ENCODE measurements at places on chromosomes 6 and 20. TPM values are rescaled to one million over a fixed set of nuclear protein-coding genes. Genes with fewer than 3 reads are reported as not detected.

THBS2 gene
- total RNA-seq = under 0.01 TPM

HLA-DRB1 gene
- 47.1 TPM for total RNA-seq

LPIN3 gene
- total RNA-seq = 289 TPM

B3GAT2 gene
- not detected for total RNA-seq

RPRD1B gene
- total RNA-seq = 25.4 TPM

PTPRT gene
- 4.0 TPM for total RNA-seq

RIPOR2 gene
- total RNA-seq = 12.3 TPM

OPRM1 gene
- 0.45 TPM for total RNA-seq

TOX2 gene
- 7.0 TPM for total RNA-seq

SLC22A23 gene
- total RNA-seq = 241 TPM

EDN1 gene
- 95.1 TPM for total RNA-seq

DNA sequence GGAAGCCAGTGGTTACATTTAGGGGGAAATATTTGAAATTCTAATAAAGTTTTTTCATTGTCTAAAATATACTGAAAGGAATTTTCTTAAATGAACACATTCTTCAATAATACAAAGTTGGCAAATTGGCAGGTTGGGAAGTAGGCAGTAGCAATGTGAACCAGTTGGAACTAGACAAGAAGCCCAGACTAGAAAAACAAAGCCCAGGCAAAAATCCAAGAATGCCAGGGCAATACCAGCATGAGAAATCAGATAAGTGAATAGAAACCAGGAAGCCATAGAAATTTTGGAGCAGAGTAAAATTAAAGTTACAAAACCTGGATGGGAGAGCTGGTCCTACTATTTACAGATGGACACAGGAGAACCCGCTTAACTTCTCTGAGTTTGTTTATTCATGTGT, 52.2 kb downstream of the TPBG start:
- no peak for DNase-seq

- DNase-seq = no peak
Observed at GRCh38 chr6:323730-324088, 31.4 kb downstream of the DUSP22 start.

GRCh38 chr6:98469141-98469540, 365.2 kb upstream of the POU3F2 start:
- no peak for DNase-seq

DNA sequence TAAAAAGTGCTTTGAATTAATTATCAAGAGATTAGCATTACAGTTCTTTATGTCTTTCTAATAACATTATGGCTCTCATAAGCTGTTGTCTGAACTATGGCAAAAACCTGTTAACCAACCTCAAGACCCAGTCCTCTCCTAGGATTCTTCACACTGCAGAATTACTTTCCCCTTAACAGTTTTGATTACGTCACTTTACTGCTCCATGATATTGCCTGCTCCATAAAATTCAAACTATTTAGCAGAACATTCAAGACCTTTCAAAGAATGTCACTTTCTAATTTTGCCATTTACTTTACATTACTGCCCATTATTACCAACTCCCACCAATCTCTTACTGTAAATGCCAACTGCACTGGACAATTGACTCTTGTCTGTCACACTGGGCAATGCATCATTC, 843.5 kb downstream of the PHF3 start:
- DNase-seq = no peak

- DNase-seq = peak; percentile 83
Observed at GRCh38 chr6:165605901-165606739, 56.9 kb downstream of the PDE10A start.

DNA sequence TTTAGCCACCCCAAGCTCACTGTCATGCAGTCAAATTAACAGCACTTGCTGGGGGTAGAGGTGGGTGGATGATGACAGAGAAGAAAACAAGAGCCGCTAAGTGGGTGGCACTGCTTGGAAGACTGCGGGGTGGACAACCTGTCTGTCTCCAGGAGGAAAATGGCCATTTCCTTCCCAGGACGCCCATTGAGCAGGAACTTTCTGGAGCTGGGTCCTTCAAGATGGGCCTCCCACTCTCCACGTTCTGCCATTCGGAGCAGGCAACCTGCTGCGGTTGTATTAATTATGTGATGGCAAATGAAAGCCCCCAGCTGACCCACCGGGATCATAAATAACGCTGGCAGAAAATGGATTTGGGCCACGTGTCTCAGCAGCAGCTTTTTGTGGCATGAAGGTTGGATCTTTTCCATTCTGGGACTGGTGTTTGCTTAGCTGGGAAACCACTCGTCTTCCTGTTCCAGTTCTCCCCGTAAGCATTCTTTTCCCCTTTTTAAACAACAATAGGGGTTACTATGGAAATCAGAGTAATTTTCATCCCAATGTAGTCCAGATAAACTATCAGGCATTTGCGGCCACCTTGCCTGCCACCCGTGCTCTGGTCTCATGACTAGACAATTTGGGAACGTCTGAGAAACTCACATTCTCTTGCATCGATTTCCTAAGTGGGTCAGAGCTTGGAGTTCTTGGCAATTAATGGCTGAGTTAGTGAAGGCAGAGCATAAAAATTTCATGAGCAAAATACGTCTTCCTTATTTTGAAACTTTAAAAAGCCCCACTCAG, 215.5 kb downstream of the ANKRD60 start:
- no peak for DNase-seq

DNA sequence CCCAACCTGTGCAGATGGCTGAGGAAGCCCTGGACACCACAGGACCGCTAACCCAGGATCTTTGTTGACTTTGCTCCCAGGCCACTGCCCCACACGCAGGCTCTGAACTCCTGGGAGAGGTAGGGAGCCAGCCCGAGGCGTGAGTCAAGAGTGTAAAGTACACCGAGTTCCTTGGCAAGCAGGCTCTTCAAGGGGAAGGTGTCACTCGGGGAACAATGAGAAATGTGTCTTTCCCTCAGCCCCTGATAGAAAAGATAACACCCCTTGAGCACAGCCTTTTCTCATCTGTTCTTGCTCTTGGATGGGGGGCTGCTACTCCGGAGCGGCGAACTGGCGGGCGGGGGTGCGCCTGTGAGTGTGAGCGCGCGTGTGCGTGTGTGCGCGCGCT, 472 bp upstream of the EDN3 start:
- DNase-seq = peak; percentile 62

GRCh38 chr20:51175724-51176123, 152.8 kb upstream of the KCNG1 start:
- DNase-seq = no peak

DNA sequence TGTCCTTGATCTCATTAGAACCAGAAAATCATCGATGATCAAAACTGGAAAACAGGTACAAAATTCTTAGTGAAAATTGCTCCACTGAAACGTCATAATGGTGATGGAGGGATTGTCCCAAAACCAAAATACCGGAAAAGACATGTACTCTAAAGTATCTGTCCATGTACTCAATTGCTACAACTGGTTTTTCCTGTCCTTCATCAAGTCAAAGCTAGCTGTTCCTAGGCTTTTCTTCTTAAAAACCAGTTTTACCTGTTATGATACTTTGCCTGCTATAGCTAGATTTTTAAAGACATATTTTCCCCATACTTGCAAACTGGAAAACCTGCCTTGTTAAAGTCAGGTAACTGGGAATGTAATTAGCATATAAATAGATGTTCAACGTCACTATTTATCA, 50.5 kb upstream of the LRRC1 start:
- DNase-seq = peak; percentile 66

DNA sequence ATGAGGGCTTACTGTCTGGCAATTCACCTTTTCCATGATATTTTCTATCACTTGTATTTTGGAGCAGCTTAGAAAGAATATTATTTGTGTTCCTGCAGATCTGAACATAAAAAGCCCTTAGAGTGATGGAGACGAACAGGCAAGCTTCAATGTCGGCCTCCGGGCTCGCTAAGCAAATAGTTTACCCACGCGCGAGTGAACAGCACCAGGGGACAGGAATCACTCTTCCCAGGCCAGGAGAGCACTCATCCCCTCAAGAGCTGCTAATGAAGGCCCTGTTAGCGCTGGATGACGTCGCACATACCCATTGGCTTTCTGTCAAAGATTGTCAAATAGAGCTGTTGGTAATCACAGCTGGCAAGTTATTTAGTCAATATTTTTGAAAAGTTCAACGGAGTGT, 395.7 kb downstream of the ZFAND3 start:
- no peak for DNase-seq

DNA sequence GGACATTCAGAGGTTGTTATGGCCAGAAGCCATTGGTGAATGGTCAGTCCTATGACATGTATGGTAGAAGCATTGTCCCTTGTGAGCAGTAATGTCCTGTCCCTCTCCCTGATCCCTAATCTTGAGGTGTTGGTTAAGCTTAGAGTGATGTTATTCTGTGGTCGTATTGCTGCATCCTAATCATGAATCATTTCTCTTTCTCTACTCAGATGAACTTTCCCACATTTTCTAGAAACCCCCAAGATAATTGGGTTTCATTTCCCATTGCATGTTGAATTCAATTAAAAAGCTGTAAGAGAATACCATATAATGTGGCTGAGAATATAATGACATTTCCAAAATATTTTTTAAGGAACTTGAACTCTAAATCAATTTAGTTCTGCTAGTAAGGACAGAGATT, 175.1 kb downstream of the PLCB4 start:
- no peak for DNase-seq

GRCh38 chr6:147506704-147507114, 1.8 kb upstream of the SAMD5 start:
- peak; percentile 78 for DNase-seq

- DNase-seq = no peak
Observed at GRCh38 chr20:4568361-4568959, 153.2 kb upstream of the PRND start.

DNA sequence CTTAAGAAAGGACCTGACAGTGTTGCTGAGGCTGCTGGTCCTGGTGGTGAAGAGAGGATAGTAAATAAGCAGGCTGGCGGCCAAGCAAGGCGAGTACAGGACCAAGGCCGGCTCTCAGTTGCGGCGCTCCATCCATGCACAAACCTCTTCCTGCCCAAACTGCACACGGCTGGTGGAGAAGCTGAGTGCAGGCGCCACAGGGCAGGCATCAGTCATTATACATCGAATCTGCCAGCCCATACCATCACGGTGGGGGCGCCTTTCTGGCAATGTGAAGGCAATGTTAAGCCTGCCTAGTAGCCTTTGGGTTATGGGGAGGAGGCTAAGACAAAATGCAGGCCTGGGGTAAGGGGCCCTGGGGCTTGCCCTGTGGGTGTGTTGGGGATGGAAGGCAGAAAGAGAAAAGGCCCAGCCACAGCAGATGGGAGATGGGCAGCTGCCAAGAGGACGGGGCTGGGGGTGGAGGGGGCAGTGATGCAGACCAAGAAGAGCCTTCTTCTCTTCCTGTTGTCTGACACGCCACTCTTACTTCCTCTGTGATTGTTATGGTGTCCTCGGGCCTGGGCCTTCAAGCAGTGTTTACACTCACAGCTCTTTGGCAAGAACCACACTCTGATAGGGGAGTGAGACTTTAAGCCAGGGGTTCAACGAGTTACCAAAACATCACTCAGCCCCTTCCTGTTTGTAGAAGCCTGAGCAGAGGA, 20.3 kb upstream of the KCNK16 start:
- DNase-seq = no peak

- peak; percentile 27 for DNase-seq
Observed at GRCh38 chr6:110688661-110689268, 126.5 kb downstream of the CDK19 start.

DNA sequence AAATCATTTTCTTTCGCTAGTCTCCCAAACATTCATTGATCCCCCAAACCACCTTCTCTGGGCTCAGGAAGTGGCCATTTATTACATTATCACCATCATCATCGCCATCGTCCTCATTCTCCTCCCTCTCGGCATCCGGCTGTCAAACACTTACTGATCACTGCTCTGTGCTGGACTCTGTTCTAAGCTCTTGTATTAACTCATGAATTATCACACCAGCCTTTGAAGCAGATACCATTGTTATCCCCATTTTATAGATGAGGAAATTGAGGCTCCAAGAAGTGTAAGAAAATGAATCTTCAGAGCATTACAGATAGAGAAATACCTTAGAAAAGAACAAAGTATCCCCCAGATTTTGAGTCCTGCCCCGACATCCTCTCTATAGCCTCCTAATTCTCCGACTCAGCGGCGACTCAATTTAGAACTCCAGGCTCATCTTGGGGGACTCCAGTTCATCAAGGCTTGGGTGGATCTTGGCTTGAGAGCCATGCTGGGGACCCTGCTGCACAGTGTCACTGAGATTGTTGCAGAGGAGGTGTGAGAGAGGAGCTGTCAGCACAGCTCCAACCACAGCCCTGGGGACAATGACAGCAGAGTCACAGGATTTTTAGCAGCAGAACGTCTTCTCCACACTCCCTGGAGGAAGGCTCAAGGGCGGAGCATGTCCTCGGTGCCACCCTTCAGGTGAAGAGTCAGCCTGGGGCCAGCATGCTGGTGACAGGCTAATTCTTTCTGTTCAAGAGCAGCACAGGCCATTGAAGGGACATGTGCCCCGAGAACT, 6.6 kb upstream of the EEF1E1 start:
- DNase-seq = no peak

DNA sequence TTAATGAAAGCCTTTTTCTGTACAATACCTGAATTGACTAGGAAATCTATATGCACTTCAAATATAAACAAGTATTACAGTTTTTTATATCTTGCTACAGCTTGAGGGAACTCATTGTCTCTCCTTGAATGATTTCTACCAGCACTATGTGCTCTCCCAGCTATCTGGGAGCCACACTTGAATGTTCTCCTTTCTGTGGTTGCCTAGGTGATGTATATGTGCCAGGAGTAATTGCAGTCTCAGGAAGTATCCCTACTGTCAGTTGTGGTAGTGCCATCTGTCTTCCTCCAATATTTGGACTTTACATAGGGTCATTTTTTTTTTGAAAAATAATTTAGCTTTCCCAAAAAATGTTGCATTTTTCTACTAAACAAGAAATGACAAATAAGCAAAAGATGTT, 288.0 kb upstream of the PLCB4 start:
- no peak for DNase-seq

All from stomach (tissue), 19 donors.